ELR (cell line): ENCODE measurements at places on chromosomes 6 and 20.
A peak's percentile ranks its signal among the peaks of the same experiment; 100 is the strongest.

GRCh38 chr6:121482004-121482693, 46.7 kb downstream of the GJA1 start:
- peak; percentile 90 for DNase-seq

DNA sequence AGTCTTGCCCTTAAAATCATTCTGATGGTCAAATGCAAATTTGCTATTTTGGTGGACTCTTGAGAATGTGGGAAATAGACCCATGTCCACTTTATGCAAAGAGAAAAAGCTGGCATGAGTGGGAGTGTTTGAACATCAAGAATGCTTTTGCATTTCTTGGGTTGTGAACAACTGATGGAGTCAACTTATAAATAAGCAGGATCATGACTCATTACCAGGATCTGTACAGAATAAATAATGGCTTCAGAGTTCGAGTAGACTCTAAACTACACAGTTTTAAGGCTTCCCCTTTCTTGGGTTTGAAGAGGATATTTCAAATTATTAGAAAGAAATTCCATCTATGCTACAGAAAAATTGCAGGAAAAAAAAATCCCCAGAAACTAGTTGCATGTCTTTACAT, 195.5 kb downstream of the EYA4 start:
- peak; percentile 19 for DNase-seq

DNA sequence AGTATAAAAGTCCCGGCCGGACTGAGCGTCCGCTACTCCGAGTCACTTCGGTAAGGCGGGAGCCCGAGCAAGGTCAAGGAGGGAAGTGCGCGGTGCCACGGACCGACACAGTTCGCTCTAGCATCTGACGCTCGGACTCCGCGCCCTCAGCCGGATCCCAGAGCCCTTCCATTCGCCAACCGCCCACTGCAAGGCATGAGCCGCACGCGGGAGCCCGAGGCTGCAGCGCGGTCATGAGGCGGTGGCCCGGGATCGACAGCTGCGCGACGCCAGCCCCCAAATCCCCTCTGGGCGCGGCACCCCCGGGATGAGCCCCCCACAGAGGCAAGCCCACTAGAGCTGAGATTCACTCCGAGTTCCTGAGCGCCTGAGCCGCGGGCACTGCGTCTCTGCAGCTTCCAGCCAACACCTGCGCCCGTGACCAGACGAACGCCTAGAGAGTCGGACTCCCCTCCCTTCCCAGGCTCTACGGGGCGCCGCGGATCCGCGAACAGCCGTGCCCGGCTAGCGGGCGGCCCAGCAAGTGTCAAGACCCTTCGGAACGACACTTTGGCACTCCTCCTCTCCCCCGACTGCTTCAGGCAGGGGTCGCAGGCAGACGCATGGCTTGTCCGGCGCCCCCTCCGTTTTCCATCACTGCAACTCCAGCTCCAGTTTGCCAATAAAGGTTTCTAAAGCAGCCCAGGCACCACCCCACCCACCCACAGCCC, 725 bp upstream of the ISM1 start:
- DNase-seq, result no peak

DNA sequence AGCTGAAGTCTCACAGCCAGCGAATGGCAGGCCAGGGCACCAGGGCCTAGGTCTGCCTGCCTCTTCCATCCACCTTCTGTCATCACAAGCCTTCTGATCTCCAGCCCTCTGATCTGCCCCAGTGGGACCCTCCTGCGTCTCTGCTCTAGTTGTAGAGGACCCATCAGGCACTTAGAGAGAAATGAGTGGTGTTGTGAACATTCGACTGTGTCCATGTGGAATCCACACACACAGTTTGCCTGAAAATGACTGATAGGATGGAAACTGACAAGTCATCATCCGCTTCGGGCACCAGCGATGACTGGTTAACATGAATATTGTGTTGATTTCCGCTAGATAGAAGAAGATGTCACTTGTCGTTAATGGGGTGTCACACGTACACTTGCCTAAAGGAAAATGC, 221.0 kb downstream of the PTPRT start:
- DNase-seq, result no peak

- no peak for DNase-seq
Observed at GRCh38 chr6:90471263-90471662, 115.6 kb downstream of the MAP3K7 start.
